ENCODE measurements at places on chromosomes 6 and 20. TPM values are rescaled to one million over a fixed set of nuclear protein-coding genes. Genes with fewer than 3 reads are reported as not detected.

The CST7 gene
- 16.7 TPM for total RNA-seq

The TFAP2D gene
- not detected for total RNA-seq

The ZNF311 gene
- 0.63 TPM for total RNA-seq

The BMP7 gene
- 2.3 TPM for total RNA-seq

The OR2H1 gene
- total RNA-seq, result not detected

The SPATA2 gene
- 3.5 TPM for total RNA-seq

The TRIM10 gene
- total RNA-seq, result not detected

The MYMX gene
- total RNA-seq, result not detected

The BTNL2 gene
- total RNA-seq, result not detected

The TFAP2A gene
- not detected for total RNA-seq

The OVOL2 gene
- not detected for total RNA-seq

The CPNE5 gene
- total RNA-seq, result 6.3 TPM

The KIAA1755 gene
- total RNA-seq, result 1.2 TPM

The LRRN4 gene
- total RNA-seq, result 32.4 TPM

The ATP5F1E gene
- 46.4 TPM for total RNA-seq

The TRIM15 gene
- not detected for total RNA-seq

The PCK1 gene
- total RNA-seq, result 174 TPM

The COX4I2 gene
- total RNA-seq, result not detected

The GNAS-AS1 gene
- not detected for total RNA-seq

The TSPO2 gene
- not detected for total RNA-seq

The BPIFB2 gene
- total RNA-seq, result not detected

The NSFL1C gene
- total RNA-seq, result 53.3 TPM

The TCP11 gene
- total RNA-seq, result not detected

The COL9A3 gene
- 3.5 TPM for total RNA-seq

The MAP7 gene
- total RNA-seq, result 2.2 TPM

The ANGPT4 gene
- 5.4 TPM for total RNA-seq

The SIGLEC1 gene
- 57.5 TPM for total RNA-seq

The NHLRC1 gene
- total RNA-seq, result 0.74 TPM

The ANKRD66 gene
- not detected for total RNA-seq

The PBOV1 gene
- total RNA-seq, result not detected

The LCA5 gene
- total RNA-seq, result 5.0 TPM

The HRH3 gene
- total RNA-seq, result not detected

The SNX21 gene
- 42.6 TPM for total RNA-seq

The RNF217 gene
- 30.7 TPM for total RNA-seq

The SCUBE3 gene
- total RNA-seq, result 0.12 TPM
